HCEC 1CT (cell line): ENCODE measurements at places on chromosomes 4 and X.
A peak's percentile ranks its signal among the peaks of the same experiment; 100 is the strongest.

DNA sequence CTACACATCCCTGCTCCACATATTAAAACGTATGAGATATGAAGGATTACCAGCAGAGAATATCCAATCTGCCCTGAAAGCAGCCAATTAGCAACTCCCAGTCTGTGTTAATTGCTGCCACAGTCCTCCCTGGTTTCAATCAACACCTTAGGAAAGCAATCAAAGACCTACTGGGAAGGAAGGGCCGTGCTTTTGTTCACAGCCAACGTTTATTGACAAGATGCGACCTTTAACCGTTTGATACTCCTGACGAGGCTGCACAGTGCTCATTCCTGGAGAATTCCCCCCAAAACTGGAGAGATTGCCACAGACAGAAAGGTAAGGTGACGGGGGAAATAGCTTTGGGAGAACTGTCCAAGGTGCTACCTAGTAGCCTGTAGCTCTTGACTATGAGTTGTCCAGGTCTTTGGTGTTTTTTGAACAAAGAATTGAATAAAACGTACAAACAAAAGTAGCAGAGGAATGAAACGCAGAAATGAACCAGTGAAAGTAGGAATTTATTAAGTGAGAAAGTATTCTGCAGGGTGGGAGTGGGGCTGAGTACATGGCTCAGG is 596.5 kb downstream of the NLGN4X start:
- DNase-seq, result no peak

DNA sequence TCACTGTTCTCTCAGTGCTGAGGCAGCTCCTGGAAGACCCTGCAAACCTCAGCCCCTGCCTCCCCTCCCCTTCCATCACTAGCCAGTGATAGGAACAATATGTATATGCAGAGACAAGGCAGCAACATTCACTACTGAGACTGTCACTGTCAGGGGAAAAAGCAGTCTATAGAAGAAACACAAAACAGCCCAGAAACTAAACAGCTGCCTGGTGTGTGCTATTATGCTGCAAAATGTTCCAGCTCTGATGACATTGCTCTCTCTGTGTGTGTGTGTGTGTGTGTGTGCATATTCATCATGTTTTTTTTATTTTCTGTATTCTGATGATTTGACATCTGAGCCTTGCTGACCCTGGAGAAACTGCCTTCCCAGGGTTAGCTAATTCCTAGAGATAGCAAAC is 147.2 kb downstream of the SPATA18 start:
- DNase-seq, result no peak

GRCh38 chrX:44432641-44433040 is 89.2 kb upstream of the EFHC2 start:
- peak; percentile 48 for DNase-seq

DNA sequence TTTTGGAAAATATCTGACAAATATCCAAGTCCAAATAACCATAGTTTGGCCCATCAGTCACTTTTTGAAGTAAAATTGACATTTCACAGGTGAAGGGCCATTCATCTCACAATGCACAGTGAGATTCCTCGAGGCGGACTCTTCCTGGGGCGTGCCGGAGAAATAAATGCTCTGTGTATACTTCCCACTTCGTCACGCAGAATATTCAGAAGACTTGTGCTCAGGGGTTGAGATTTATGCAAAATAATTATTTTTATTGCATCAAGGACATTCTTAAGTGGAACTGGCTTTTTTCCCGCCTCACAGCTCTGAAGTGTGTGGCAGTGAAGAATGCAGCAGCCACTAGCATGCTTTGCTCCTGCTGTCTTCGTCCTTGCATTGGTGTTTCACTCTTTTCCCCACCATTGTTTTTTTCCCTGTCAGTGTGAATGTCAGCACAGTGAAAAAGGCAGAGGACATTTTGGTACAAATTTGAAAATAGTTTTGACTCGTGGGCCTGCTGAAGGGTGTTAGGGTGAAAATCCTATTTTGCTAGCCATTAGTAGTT is 70.6 kb downstream of the FAM193A start:
- DNase-seq, result no peak

DNA sequence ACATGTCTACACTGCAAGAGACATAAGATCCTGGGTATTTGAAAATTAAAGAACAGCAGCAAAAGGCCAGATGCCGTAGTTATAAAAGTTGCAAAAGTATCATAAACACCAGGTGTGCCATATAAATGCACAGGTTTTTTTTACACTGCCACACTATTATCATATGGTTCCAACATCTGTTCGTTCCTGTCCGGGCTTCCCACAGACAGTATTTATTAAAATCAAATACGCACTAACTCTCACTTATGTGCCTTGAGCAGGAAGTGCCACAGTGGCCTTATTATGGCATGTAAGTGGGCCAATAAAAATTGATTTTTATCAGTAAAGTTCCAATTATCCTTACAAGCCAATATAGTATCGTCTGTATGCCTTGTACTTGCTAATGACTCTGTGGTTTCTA is 873.2 kb downstream of the RPA4 start:
- no peak for DNase-seq

- DNase-seq, result peak; percentile 24
Measured at GRCh38 chr4:110294165-110294564, 95.8 kb upstream of the ELOVL6 start.

DNA sequence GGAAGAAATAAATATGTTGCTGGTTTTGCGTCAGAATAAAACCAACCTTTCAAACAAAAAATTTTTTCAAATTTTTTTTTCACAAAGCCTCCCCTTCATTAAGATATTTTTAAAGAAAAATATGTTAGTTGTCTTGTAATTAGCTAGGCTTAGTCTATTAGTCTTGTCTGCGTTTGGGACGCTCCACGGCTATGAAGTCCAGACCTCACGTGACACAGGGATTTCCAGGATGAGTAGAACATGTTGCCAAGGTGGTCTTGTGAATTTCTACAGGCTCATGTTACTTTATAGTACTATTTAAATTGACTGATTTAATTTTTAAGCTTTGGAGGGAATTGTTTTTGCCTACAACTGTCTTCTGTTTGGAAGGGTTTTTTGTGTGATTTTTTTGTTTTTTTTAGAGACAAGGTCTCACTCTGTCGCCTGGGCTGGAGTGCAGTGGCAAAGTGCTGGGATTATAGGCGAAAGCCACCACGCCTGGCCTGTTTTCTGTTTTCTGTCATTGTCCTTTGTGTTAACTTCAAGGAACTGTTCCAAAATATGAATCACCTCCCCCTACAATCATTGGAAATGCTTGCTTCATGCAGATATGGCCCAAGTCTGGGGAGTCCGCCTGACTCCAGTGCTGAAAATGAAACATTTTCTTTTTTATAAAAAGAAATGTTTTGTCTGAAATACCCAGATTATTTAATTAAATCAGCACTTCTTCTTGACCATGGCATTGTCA is 26.2 kb downstream of the TMEM144 start:
- no peak for DNase-seq
